Panc1 (cell line): ENCODE measurements at places on chromosomes 7 and 10. TPM values are rescaled to one million over a fixed set of nuclear protein-coding genes. Genes with fewer than 3 reads are reported as not detected.

DNA sequence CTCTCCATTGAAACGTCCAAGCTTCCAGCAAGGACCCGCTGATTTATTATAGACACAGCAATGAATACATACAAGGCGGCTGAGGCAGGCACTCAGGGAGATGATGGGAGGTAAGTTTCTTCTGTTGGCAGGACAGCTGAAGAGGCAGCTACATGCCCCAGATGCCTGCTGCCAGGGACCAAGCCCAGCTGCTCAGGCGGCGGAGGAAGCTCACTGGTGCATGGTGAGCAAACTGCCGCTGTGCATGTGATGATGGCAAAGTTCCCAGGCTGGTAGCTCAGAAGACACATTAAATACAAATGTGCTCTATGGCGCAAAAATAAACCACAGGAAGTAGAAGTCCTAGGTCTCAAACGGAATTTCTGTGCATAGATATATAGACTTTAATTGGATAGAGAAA, 2.3 kb downstream of the DNTT start:
- H3K4me1 ChIP-seq = no peaks in the 10 kb centered on the region
- H3K4me3 ChIP-seq = no peak overlapping the region
- DNase-seq = no peak
- H3K27me3 ChIP-seq = peaks cover 18% of the 10 kb centered on the region
- H3K27ac ChIP-seq = no peak overlapping the region

- no peak within 1 kb of the TSS for H3K4me3 ChIP-seq
- peaks cover 2% of the 10 kb centered on the region; the same call in 1 of the 2 replicates for H3K4me1 ChIP-seq
- no peak for DNase-seq
- H3K27ac ChIP-seq = no peak within 1 kb of the TSS
- no peaks in the 10 kb centered on the region for H3K36me3 ChIP-seq
- no peaks in the 10 kb centered on the region for H3K27me3 ChIP-seq
Observed at GRCh38 chr10:86654411-86655172, at the start of gene OPN4. Gene OPN4 (plus strand): TSS chr10:86654547. CDS start chr10:86654784, 237 bp downstream.

ARHGAP12 gene
- total RNA-seq = 22.9 TPM

- no peak overlapping the region for H3K4me3 ChIP-seq
- H3K27ac ChIP-seq = no peak overlapping the region
- no peaks in the 10 kb centered on the region for H3K27me3 ChIP-seq
- H3K36me3 ChIP-seq = no peaks in the 10 kb centered on the region
Observed at GRCh38 chr7:20199015-20199737, 18.0 kb downstream of the MACC1 start.

- no peaks in the 10 kb centered on the region for H3K36me3 ChIP-seq
- H3K4me3 ChIP-seq = no peak overlapping the region
- no peak overlapping the region for H3K27ac ChIP-seq
- no peak for DNase-seq
- H3K27me3 ChIP-seq = peaks cover 2% of the 10 kb centered on the region
Observed at GRCh38 chr7:131861620-131862346, 305.4 kb upstream of the PODXL start.

DNA sequence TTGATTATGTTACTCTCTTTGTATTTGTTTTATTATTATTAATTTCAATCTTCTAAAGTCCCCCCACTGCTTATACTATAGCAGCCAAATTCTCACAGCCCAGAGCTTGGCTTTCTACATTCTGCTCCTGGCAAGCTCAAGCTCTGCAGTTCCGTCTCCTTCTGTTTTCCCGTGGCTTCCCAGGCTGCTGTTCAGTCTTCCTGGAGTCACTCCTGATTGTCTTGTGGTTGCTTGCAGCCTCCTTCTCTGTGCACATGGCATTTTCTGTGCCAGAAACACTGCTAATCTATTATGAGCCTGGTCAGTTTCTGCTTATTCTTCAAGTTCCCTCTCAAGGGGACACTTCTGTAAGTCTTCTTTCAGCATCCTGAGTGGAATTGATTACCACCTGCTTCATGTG, 533.7 kb upstream of the IGFBP3 start:
- H3K4me3 ChIP-seq = no peak overlapping the region
- H3K36me3 ChIP-seq = no peaks in the 10 kb centered on the region
- no peak overlapping the region for H3K27ac ChIP-seq
- H3K4me1 ChIP-seq = no peaks in the 10 kb centered on the region
- no peak for DNase-seq
- H3K27me3 ChIP-seq = no peaks in the 10 kb centered on the region

DNA sequence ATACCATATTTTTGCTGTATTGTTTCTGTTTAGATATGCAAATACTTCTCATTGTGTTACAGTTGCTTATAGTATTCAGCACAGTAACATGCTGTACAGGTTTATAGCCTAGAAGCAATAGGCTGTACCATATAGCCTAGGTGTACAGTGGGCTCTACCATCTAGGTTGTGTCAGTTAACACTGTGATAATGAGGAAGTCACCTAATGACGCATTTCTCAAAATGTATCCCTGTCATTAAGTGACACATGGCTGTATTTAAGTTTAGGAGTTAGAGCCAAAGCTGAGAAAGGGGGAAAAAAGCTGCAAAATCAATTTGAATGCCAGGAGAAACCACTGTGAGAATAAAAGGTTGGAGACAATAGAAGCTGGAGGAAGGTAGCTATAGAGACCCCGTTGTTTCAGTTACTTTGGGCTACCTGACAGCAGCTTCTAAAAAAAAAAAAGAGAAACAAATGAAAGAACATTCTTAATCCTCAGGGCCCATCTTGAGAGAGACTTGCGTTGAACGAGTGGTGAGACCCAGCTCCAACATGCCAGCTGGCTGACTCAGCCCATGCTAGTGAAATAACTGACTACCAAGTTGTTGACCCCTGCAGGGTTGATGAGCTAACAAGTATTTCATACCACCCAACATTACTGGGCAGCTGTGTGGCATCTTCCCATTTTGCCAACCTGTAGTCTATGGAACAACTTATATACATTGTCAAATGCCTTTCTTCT, 8.7 kb downstream of the STARD3NL start:
- peaks cover 6% of the 10 kb centered on the region; the same call in 1 of the 2 replicates for H3K4me1 ChIP-seq
- no peaks in the 10 kb centered on the region for H3K27me3 ChIP-seq
- H3K27ac ChIP-seq = no peak overlapping the region
